Pulmonary artery endothelial cell (primary cell): ENCODE measurements at places on chromosomes 7 and 10. TPM values are rescaled to one million over a fixed set of nuclear protein-coding genes. Genes with fewer than 3 reads are reported as not detected.

CYP2C8 gene
- total RNA-seq = not detected in 2 replicates

GRCh38 chr10:101895781-101896180 is 52.2 kb upstream of the KCNIP2 start:
- no peak for DNase-seq

- no peak for DNase-seq
Measured at GRCh38 chr10:18419945-18420344, 231.4 kb downstream of the NSUN6 start.

SHH gene
- total RNA-seq = 0.20 TPM in 1 of 2 replicates, not detected in the other

ACSM6 gene
- not detected in 2 replicates for total RNA-seq
